ENCODE measurements at places on chromosomes 1 and 21.

- DNase-seq, result no peak
Measured at GRCh38 chr1:203300441-203301330, 4.6 kb upstream of the BTG2 start.

GRCh38 chr1:173496757-173497320 is 19.7 kb downstream of the PRDX6 start:
- no peak for DNase-seq

DNA sequence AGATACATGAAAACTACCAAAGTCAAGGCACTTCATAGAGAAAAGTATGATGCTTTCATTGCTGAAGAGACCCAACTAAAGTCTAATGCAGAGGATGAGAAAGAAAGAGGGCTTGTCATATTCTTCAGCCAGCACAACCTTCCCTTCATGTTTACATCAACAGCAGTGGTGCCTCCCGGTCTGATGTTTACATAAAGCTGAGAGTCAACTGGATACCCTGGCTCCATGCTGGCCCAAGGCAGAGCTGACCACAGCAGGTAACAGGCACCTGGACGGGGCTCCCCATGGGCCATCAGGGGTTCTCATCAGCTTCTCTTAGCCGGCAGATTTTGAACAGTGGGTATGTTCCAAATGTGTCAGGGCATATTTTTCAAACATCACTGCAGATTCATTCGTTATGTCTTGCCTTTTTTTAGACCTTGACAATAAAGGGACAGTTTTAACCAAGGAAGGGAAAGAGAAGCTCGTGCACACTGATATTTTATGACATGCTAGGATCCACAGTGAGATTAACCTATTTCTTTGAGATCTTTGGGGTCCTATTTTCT is 117.1 kb downstream of the NRIP1 start:
- no peak for DNase-seq

- DNase-seq, result no peak
Measured at GRCh38 chr1:111201275-111202090, 1.0 kb upstream of the DENND2D start.

DNA sequence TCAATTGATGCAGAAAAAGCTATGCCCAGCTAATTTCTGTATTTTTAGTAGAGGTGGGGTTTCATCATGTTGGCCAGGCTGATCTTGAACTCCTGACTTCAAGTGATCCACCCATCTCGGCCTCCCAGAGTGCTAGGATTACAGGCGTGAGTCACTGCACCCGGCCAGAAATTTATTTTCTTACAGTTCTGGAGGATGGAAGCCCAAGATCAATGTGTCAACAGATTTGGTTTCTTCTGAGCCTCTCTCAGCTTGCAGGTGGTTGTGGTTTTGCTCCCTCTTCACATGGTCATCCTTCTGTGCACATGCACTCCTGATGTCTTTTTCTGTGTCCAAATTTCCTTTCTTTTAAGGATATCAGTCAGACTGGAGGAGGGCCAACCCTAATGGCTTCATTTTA is 35.6 kb downstream of the SHCBP1L start:
- DNase-seq, result peak; percentile 45

DNA sequence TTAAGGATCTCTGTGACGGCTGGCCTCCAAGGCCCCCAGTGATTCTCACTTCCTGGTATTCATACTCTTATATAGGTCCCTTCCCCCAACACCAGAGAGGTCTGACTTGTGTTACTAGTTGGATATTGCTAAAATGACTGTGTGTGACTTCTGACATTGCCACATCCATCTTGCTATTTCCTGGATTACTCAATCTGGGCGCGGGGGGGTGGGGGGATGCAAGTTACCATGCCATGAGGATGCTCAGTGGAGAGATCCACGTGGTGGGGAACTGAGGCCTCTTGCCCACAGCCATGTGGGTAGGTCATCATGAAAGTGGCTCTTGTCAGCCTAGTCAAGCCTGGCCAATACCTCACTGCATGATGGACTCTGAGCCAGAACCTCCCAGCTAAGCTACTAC is 117.0 kb downstream of the UBE2U start:
- peak; percentile 63 for DNase-seq

All from choroid plexus epithelial cell (primary cell).